ENCODE measurements at places on chromosomes 12 and 14. TPM values are rescaled to one million over a fixed set of nuclear protein-coding genes. Genes with fewer than 3 reads are reported as not detected.

- no peak for DNase-seq
These were observed 222.1 kb downstream of the SYT1 start for GRCh38 chr12:79086541-79087296.

DNA sequence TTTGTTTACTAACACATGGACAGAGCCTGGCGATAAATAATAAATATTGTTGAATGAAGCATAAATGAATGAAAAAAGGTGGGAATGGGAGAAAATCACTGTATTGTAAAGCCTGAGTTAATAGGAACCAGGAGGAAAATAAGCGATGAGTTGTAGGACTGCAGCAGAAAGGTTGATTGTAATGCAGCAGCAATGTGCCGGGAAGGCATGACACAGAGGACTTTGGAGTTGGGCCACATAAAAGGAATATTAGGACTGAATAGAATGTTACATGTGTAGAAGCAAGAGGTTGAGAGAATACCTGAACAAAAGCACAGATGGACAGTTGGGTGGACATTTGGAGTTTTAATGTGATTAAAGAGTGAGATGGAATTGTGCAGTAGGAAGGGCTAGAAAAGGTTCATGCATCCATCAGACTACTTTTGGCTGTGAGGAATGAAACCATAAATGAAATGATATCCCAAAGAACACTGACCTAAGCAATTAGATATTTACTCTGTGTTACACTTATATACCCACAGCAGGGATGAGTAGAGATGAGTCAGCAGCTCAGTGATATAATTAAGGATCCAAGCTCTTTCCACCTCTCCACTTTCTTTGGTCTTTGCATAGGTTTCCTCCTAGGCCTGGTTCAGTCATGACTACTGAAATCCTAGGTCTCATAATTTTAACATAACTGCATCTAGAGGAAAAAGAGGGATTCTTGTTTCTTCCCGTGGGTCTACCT is 55.4 kb downstream of the CCER1 start:
- no peak for DNase-seq

DNA sequence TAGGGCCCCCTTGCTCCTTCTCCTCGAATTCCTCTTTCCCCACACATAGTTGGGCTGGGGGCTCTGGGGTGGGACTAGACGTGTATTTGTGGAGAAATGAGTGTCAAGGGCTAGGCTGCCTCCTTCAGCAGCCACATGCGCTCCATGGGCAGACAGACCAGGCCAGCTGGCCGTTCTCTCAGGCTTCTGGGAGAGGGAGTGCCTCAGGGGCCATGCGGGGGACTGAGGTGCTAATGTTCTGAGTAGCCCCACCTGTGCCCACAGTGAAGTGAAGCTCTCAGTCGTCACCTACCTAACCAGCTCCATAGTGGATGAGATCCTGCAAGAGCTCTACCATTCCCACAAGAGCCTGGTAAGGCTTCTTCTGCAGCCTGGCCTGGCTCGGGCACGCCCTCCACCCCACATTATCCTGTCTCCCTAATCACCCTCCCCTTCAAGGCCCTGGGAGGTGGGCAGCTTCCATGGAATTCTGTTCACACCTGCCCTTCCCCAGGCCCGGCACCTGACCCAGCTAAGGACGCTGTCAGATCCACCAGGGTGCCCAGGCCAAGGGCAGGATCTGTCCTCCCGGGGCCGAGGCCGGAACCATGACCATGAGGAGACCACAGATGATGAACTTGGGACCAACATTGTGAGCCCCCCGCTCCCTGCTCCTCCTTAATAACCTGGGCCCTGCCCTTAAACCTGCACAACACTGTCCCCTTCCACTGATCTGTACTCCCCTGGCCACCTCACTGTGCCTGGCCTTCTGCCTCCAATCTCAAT is 9.0 kb upstream of the CPNE6 start:
- DNase-seq, result no peak

The PMCH gene
- total RNA-seq, result not detected

- no peak for DNase-seq
These were observed 449.3 kb downstream of the MED13L start for GRCh38 chr12:115828168-115828567.

GRCh38 chr12:75260316-75260715 is 50.7 kb upstream of the KCNC2 start:
- DNase-seq, result no peak

The RASSF9 gene
- total RNA-seq, result not detected

GRCh38 chr14:60773558-60773957 is 39.0 kb downstream of the MNAT1 start:
- DNase-seq, result no peak

- DNase-seq, result no peak
These were observed 44.5 kb downstream of the ASCL4 start for GRCh38 chr12:107818984-107819383.

The SOX5 gene
- 86.6 TPM for total RNA-seq

The IL26 gene
- not detected for total RNA-seq

- DNase-seq, result no peak
These were observed 59.8 kb upstream of the KCNA1 start for GRCh38 chr12:4849795-4850345.

The SYNDIG1L gene
- not detected for total RNA-seq

The TSPAN9 gene
- total RNA-seq, result 22.8 TPM

- DNase-seq, result peak; percentile 30
These were observed 3.2 kb downstream of the USP44 start for GRCh38 chr12:95548056-95548538.

All from neural crest cell (in vitro differentiated cells).